NCI-H524 (cell line): ENCODE measurements at places on chromosomes 2 and 18.

- DNase-seq, result no peak
Measured at GRCh38 chr2:10071595-10071994, 8.6 kb downstream of the CYS1 start.

GRCh38 chr18:79857082-79857671 lies 59.4 kb downstream of the KCNG2 start:
- peak; percentile 53 for DNase-seq

GRCh38 chr2:75592030-75592429 lies 31.3 kb upstream of the EVA1A start:
- DNase-seq, result no peak

- no peak for DNase-seq
Measured at GRCh38 chr2:84931384-84931821, 25.9 kb downstream of the TMSB10 start.

- DNase-seq, result no peak
Measured at GRCh38 chr18:23071285-23071684, 64.0 kb upstream of the CABLES1 start.

- peak; percentile 55 for DNase-seq
Measured at GRCh38 chr2:226767056-226767813, 32.4 kb downstream of the IRS1 start.

DNA sequence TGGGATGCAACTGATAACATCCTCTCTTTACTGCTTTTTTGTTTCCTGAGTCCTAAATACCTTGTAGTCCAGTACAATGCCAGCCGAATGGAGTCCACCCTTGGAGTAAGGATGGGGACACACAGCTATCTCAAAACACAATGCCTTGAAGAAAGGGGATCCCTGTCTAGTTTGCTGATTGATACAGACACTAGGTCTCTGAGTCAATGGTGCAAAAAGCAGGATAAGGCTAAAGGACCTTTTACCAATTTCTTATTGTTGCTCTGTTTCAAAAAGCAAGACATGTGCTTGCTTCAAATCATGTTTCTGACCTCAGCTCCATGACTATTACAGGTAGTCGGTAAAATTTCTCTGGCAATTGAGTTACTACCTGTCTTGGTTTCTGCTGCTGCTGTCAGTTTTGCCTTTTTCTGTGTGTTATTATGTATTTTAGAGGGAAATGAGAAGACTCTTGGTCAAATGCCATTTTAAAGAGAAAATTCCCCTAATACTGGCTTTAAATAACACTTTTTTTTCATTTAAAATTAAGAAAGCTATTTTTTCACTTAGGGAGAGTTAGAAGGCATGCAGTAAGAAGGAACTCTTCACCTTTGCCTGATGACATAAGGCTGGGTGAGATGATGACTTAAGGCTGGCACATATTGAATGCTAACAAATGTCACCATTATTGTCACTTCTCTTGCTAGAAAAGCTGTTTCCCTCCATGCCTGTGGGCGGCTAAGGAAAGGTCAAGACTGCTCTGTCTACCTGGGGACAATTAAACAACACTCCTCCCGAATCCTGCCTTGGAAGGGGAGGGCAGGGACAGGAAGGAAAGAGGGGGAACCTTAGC lies 4.9 kb upstream of the FIGLA start:
- no peak for DNase-seq

DNA sequence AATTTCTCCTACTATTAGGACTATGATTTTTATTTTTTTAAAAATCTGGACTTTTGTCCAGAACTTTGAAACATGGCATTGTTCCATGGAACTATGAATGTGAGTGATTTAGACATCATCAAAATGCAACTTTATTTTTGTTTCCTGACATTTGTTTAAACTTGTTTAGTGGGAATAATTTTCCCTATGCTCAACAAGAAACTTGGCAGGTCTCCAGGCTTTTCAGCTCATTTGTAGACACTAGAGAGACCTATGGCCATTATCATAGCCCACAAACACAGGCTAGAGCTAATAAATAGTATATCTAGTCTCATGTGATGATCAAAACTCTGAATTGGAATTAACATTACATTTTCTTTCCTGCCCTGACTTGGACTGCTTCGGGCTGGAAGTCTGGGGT lies 145.1 kb upstream of the CELF4 start:
- no peak for DNase-seq

GRCh38 chr18:3451989-3452749 lies 2.2 kb downstream of the TGIF1 start:
- DNase-seq, result peak; percentile 9

DNA sequence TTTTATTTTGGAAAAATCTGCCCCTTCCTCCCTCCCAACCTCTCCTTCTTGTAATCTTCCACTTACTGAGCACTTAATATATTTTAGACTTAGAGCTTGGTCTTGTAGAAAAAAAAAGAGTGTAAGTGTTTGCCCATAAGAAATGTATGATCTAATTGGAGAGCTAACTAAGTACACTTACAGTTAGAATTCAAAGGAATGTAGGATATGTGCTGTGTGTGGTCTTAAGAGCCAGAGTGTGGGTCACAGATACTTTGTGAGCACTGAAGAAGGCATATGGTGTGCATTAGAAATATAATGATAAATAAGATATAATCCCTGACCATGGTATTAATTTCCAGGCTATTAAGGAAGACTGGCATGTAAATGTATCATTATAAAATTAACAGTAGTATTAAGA lies 91.8 kb upstream of the ZNF521 start:
- DNase-seq, result peak; percentile 42

GRCh38 chr2:100936070-100936741 lies 65.9 kb upstream of the RPL31 start:
- DNase-seq, result no peak
